ENCODE measurements at places on chromosomes 2 and 18.

DNA sequence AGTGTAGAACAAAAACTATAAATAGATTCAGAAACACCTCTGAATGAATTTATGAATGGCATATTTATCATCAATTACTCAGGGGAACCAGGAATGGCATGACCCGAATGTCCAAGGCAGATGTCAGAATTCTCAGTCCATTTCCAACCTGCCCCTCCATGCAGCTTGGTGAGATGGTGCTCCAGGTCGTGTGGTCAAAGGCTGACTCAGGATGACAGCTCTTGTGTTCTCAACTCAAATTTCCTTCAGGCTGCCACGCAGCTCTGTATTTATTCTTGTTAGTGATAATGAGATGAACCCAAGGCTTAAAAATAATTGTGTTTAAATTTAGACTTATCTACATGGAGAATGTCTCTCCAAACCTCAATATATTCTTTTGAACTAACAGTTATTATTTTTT, 146.9 kb downstream of the METTL4 start:
- no peak for DNase-seq

- DNase-seq = no peak
Measured at GRCh38 chr2:194090251-194090905, 1566.6 kb upstream of the SLC39A10 start.

DNA sequence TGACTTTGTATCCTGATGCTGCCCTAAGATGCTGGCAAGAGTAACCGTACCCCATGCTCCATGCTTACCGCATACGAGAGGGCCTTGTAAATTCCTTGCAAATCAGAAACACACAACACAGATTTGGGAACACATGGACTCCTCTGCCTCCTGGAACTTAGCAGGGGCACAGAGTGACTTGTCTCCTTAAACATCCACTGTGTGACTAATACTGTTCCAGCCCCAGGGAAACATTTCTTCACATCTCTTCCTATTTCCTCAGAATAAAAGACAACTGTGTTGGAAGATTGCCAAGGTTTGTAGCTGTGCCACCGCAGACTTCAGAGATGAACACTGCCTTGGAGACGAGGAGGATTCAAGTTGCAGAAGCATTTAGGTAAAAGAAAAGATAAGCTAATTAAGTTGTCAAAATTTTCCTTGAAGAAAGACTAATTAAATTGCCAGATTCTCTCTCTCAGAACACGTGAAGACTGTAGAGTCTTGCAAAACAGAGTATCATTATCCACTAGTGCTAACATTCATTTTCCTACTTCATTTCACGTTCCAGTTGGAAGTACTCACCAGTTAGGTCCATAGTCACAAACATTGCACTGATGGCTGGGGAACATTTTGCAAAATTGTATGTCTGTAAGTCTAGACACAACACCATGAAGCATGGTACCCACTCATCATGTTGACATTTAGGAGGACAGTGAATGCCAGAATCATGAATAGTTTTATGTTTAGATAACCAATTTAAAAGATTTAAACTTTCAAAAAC, 188.8 kb downstream of the TSN start:
- DNase-seq = no peak

- no peak for DNase-seq
Measured at GRCh38 chr2:121505005-121505404, 25.7 kb upstream of the RNU4ATAC start.

DNA sequence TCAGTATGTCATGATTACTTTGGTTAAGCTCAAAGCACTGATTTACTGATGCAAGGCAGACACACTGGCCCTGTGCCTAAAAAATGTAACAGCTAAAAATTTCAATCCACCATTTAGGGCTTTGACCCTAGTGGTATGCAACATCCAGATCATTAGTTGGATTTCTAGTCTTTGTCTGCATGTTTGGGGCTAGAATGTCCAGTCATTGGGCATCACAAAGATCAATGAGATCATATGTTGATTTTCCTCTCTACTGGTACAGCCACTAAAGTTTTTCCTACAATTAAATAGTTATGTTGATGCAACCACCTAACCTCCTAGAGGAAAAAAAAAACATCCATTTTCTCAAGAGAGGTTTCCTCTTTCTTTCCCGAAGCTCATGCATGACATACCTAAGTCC, 53.4 kb upstream of the REV1 start:
- no peak for DNase-seq

DNA sequence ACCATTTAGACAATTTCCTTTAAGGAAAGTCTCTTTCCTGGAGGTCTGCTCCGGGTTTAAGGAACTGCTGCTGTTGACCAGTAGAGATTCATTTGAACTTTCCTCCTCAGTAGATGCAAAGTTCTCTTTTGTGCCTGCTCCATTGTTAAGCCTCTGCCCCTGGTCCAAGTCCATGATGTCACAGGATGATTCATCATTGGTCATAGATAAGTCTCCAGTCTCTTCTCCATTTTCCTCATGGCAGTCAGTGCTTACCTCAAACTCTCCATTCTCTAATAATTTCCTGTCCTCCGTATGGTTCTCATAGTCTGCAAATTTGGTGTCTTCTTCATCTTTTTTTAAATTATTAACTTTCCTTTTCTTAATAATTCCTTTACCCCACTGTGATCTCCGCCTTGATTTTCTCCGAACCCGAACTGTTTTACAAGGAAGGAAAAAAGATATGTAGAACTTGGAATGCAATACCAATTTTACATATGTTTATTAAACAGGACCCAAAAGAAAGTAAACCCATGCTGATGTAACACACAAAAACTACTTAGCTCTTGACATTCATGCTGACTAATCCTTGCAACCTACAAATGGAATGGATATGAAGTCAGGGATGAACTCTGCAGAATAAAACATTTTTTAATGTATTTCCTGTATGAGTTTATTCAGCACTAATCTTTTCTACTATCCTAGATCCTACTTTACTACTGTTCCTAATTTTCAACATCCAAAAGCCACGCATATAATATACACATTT, 169.1 kb downstream of the ATAD2B start:
- no peak for DNase-seq

DNA sequence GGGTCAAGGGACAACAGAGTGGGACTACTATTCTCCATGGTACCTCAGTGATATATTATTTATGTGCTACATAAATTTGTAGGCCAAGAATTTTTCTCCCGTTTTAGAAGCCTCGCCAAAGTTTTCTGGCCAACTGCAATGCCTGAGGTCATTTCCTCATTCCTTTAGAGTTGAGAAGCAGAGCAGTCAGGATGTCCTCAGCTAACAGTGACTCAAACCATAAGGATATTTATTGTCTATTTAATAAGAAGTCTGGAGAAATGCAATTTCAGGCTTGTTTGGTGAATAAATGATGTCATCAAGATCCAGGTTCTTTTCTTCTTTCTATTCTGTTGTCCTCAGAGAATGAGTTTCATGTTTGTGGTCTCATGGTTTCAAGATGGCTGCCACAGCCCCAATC, 91.0 kb downstream of the ADCYAP1 start:
- no peak for DNase-seq

DNA sequence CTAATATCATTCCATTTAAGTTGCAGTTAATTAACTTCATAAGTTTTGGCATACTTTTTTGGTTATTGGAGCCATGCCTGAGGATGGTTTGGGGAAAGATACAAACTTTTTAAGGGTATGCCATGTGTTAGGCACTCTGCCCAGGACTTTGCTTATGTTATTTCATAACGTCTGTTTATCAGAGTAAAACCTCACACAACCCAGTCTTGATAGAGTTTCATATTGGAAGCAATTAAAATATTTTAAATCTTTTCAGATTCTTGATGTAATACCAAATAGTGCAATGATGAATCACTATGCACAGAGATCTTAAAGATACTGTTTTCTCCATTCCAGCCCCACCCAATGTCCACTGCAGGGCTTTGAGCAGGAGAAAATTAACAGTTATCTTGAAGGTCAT, 529.1 kb upstream of the HNMT start:
- no peak for DNase-seq

Data from activated CD4-positive, alpha-beta T cell treated with anti-CD3 and anti-CD28 coated beads, Interleukin-2, amount 50 U/mL, for 1 hour (primary cell).